Spinal cord (tissue), 10 donors: ENCODE measurements at places on chromosomes 7 and 10. TPM values are rescaled to one million over a fixed set of nuclear protein-coding genes. Genes with fewer than 3 reads are reported as not detected.

Gene ARHGEF5
- total RNA-seq: 3.5 TPM

Gene STEAP4
- total RNA-seq: 0.28 TPM

Gene AZGP1
- 6.3 TPM for total RNA-seq

Gene SPDYE6
- not detected for total RNA-seq

Gene CYP2C19
- total RNA-seq: 0.22 TPM

Gene AKR1D1
- not detected for total RNA-seq

Gene OR6B1
- not detected for total RNA-seq

Gene NKX1-2
- total RNA-seq: 1.3 TPM

Gene FFAR4
- 0.30 TPM for total RNA-seq

DNA sequence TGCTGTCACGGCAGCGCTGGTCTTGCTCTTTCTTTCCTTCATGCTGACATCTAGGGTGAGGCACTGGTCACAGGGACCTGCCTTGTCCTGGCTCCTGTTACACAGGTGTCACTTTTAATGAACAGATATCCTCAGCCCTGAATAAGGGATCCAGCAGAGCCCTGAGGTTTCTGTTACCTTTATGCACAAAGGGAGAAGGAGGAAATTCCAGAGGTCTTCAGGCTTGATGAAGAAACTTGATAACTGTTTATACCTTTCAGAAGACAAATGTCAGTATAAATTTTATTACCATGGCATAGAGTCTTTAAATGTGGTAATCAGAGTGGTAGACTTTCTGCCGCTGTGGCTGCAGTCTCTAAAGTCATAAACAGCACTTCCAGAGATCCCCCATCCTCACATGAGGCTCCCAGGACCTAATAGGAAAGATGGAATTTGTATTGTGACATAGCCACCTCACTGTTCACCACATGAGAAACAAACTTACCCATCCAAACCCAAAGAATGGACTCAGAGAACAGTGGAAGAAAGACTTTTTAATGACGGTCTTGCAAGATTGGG is 2.7 kb downstream of the LRRC27 start:
- no peak for DNase-seq

GRCh38 chr7:91357901-91358300 is 93.7 kb downstream of the FZD1 start:
- DNase-seq: no peak

DNA sequence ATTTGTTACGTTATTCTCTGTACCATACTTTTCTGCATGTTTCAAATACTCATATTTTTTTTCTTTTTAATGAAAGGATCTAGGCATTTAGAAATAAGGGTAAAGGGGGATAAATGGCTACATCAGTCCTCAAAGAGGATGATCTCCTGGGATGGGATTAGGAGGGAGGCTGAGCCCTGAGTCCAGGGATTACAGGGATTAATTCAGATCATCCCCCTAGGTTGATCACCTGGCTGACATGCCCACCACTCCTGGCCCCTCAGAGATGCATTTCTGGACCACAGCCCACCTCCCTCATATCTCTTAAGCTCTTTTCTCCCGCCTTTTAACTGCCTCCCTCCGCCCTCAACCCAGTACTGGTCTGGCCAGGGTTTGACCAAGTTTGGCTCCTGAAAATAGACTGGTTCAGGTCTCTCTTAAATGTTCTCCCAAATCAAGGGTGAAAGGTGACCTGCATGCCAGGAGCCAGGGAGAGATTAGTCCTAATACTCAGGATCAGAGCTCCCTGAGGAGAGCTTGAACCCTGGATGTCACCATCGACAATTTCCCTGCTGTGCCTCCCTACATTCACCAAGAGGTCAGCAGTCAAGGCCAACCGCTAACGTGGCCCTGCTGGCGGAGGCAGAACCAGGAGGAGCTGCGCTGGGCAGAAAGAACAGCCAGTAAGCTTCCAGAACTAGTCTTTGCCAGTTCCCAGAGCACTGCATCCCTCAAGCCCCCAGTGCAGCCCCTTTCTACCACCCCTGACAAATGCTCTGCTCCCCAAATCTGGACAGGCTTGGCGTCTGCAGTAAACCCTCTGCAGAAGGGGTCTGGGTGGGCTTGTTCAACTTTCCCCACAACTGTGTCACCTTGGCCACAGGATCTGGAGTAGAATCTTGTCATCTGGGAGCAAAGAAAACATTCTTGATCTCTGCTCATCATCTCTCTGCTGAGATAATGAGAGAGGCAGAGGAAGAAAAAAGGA is 3.0 kb upstream of the CCDC136 start:
- no peak for DNase-seq

DNA sequence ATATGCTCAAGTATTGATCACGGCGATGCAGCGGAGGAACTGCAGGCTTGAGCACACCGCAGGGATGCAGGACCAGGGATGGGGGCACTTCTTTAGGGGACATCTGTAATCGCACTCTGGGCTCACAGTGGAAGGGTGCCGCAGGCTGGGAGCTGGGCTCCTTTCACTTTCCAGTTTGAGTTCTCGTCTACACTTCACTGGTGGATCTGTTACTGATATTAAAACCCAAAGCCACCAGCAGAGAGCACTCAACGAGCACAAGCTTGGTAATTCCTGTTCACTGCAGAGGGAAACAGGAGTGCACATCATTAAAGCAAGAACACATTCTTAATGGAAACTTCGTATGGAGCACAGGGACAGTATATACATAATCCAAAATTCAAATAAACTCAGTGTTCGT is 91.3 kb downstream of the PARD3 start:
- DNase-seq: peak; percentile 80

DNA sequence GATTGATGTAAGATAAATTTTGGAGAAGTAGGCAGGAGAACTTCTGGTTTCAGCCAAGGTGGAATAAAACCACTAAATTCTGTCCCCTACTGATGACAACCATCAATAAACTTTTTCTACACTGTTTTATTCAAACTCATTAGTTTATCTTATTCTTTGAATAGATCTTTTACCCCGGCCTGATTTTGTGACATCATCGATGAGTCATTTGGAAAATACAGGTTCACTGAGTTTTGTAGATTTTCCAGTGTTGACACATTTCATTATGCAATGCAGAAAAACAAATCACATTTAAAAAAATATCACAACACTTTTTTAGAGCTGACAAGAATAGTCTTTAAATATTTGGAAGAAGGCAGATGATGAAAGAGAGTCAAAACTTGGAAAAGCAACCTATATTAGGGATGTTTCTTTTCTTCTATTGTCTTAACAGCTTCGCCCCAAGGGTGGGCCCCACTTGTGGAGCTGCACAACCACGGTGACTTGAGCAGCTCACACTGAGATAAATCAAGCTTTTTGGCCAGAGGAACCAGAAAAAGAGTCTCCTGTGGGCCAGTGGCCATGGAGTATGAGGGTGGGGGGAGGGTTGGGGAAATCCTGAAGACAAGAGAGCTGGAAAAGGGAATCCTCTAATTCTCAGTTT is 112.8 kb downstream of the PTEN start:
- no peak for DNase-seq

DNA sequence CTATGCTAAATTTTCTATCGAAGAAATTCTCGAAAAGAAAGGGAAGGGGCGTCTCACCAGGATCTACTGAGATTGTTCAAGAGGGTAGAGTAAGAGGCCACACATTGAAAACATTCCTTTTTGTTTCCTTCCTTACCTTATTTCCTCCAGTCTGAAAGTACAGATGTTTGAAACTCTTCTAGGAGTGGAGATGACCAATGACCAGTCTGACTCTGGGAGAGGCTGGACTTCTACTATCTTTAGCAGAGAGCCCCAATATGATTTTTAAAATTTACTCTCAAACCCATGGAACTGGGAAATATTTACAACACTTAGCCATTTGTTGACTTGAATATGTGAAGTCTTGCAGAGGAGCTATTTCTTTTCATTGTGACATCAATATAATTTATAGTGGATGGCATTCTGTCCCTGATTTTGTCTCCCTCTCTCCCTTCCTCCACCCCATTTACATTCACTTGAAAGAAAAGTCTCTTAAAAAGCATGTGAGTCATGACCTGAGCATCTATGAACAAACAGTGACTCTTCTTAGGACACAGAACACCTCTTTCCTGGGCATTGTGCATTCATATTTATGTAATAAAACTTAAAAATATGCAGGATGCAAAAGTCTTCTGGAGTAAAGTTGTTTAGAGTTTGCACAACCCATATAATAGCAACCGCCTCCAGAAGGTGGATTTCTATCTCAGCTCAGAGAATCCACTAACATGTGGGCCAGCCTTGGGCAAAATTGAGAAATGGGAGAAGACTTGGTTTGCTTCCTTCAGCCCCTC is 31.2 kb upstream of the BMPER start:
- no peak for DNase-seq

- DNase-seq: no peak
These were observed 51.2 kb downstream of the NPTX2 start for GRCh38 chr7:98668255-98668654.

- DNase-seq: no peak
These were observed 1.1 kb upstream of the FEZF1 start for GRCh38 chr7:122305475-122306319.

DNA sequence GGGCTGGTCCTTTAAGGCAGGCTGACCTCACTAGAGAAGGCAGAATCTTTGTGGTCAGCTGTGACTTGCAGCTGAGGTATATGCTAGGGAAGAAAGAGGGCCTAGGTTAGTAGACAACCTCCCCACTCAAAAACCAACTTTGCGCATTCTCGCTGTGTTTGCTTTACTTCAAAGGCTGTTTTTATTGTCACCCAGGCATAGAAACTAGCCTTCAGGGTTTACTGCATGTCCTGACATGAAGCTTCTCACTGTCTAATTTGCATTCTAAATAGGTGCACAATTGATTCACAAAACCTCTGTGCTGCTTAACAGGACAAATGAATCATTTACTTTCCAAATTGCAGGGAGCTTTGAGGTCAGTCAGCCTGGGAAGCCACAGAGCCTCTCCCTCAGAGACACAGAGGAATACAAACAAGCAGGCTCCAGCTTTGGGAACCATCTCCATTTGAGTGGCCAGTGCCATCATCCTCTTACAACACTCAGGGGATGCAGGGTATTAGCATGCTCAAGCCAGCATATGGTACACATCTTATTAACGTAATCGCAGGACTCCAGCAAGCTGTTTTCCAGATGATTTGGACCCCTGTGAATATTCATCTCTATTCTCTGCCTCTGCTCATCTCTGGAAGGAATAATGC is 596.4 kb upstream of the GHITM start:
- peak; percentile 64 for DNase-seq

GRCh38 chr7:2452074-2452507 is 24.1 kb downstream of the GRIFIN start:
- DNase-seq: no peak

- DNase-seq: no peak
These were observed 41.7 kb upstream of the TOMM7 start for GRCh38 chr7:22864301-22864700.

- no peak for DNase-seq
These were observed 620.5 kb upstream of the LRRN3 start for GRCh38 chr7:110470420-110470819.

- no peak for DNase-seq
These were observed 12.1 kb upstream of the TRUB1 start for GRCh38 chr10:114925587-114926586.

GRCh38 chr10:90414926-90415325 is 442.9 kb downstream of the HTR7 start:
- no peak for DNase-seq

- no peak for DNase-seq
These were observed 222.4 kb downstream of the SORCS1 start for GRCh38 chr10:106942035-106942662.

GRCh38 chr10:99853655-99854054 is 71.2 kb downstream of the ABCC2 start:
- DNase-seq: no peak

DNA sequence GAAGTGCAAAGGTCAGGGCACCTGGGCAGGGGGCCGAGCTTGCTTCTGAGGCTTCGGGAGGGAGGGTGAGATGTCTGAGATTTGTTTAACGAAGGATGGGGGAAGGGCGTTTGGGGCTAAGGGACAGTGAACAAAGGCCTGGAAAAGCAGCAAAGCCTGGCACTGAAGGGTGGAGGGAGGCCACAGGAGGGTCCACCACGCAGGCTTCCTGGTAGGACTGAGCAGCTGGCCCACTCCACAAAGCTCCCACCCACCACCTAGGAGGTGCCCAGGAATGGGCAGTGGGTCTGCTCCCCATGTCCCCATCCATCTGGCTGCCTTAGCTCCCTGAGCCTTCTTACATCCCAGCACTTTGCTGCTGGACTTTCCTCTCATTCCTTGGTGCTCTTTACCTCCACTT is 39.4 kb upstream of the CXCL12 start:
- no peak for DNase-seq

DNA sequence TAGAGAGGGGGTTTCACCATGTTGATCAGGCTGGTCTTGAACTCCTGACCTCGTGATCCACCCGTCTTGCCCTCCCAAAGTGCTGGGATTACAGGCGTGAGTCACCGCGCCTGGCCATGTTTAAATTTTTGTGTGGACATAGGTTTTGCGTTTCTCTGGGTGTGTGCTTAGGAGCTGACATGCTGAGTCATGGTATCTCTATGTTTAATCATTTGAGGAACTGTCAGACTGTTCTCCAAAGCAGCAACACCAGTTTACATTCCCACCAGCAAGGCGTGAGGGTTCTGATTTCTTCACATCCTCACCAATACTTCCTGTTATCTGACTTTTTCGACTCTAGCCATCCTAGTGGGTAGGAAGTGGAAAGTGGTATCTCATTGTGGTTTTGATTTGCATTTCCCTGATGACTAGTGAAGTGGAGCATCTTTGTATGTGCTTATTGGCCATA is 153.7 kb downstream of the DNAJB6 start:
- DNase-seq: no peak

- DNase-seq: no peak
These were observed 95.8 kb downstream of the RAMP3 start for GRCh38 chr7:45253368-45253767.

- DNase-seq: no peak
These were observed at the start of gene PROSER2 for GRCh38 chr10:11823122-11823988. Gene PROSER2, plus strand, starts transcription at chr10:11823356. Its CDS starts 28,722 bp downstream, at chr10:11852078.

DNA sequence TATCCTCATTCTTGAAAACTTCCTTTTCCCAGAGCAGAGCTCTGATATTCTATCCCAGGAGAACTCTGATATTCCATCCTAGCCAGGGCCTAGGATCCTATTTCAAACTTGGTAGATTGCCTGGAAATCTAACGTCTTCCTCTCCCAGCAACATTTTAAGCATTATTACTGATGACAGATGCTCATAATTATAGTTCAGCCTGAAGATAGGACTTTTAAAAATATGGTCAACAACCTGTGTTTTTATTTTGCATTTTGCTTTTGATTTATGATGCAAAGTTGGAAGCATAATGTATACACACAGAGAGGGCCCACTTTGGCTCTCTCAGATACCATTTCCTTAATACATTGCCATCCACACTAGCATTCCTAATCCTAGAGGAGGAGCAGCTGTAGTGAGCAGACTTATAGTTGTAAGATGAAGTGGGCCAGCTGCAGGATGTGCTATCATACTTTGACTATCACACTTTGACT is 457.4 kb upstream of the TPK1 start:
- no peak for DNase-seq

- no peak for DNase-seq
These were observed 7.5 kb downstream of the EPDR1 start for GRCh38 chr7:37927773-37928444.

DNA sequence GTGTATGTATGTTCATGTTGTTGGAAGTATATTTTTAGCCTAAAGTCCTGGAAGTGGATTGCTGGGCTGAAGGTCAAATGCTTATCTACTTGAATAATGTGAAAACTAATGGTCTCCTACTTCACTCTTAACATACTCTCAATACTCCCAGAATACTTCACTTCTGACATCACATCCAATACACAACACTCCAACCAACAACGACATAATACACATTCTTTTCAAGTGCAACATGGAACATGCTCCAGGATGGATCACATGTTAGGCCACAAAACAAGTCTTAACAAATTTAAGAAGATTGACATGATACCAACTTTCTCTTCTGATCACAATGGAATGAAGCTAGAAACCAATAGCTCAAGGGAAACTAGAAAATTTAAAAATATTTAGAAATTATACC is 126.9 kb upstream of the ADCY1 start:
- DNase-seq: no peak

GRCh38 chr10:16799621-16800020 is 17.6 kb downstream of the RSU1 start:
- DNase-seq: no peak
